ENCODE measurements at places on chromosomes 2 and 18.

DNA sequence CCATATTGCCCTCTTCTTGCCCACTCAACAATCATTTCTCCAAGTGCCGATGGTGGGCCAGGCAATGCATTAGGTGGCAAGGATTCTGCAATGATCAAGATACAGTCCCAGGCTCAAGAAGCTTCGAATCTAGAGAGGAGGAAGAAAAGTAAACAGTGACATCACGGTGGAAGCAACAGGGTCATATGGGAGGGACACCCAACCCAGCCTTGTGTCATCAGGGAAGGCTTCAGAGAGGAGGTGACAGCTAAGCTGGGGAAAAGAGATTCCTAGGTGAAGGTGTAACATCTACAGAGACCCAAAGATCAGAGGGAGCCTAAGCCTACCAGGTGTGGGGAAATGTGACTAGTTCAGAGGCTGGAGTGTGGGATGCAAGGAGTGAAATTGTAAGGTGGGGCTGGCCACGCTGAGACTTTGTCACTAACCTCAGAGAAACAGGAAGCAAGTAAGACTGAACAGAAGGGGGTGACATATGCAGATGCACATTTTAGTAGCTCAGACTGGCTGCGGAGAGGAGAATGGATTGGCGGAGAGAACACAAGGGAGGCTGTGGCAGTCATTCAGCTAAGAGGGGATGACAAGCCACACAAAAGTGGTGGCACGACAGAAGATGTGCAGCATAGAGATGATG is 104.9 kb downstream of the ANKRD44 start:
- DNase-seq = no peak

- peak; percentile 5 for DNase-seq
These were observed 656.4 kb downstream of the MBD2 start for GRCh38 chr18:53567929-53568574.

GRCh38 chr2:58614219-58614618 is 373.1 kb upstream of the FANCL start:
- DNase-seq = no peak

- no peak for DNase-seq
These were observed 31.4 kb downstream of the C18orf54 start for GRCh38 chr18:54389143-54389505.

GRCh38 chr18:35526495-35527059 is 28.8 kb upstream of the INO80C start:
- no peak for DNase-seq

- no peak for DNase-seq
These were observed 45.7 kb downstream of the ARL5A start for GRCh38 chr2:151782378-151783132.

DNA sequence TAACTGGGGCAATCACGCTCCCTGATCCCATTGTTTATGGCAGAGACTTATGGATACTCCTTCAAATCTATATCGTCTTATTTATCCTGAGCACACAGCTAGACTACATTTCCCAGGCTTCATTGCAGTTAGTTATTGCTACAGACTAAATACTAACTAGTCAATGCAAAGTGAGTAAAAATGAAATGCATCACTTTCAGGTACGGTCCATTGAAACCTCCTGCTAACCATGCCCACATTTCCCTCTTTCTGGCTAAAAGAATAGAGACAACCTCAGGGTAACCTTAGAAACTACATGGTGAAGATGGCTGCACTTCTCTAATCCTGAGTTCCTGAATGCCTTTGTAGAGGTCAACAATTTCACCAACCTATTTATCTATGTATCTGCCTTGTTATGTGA is 437.4 kb downstream of the EPHA4 start:
- no peak for DNase-seq

GRCh38 chr2:63741884-63742579 is 99.7 kb upstream of the UGP2 start:
- no peak for DNase-seq

GRCh38 chr2:144834998-144835633 is 315.2 kb upstream of the ZEB2 start:
- no peak for DNase-seq
